ENCODE measurements at places on chromosomes 5 and 9.

- DNase-seq, result no peak
Measured at GRCh38 chr5:85132269-85132668, 747.6 kb upstream of the EDIL3 start.

GRCh38 chr5:116454417-116454927 is 120.2 kb downstream of the SEMA6A start:
- no peak for DNase-seq

DNA sequence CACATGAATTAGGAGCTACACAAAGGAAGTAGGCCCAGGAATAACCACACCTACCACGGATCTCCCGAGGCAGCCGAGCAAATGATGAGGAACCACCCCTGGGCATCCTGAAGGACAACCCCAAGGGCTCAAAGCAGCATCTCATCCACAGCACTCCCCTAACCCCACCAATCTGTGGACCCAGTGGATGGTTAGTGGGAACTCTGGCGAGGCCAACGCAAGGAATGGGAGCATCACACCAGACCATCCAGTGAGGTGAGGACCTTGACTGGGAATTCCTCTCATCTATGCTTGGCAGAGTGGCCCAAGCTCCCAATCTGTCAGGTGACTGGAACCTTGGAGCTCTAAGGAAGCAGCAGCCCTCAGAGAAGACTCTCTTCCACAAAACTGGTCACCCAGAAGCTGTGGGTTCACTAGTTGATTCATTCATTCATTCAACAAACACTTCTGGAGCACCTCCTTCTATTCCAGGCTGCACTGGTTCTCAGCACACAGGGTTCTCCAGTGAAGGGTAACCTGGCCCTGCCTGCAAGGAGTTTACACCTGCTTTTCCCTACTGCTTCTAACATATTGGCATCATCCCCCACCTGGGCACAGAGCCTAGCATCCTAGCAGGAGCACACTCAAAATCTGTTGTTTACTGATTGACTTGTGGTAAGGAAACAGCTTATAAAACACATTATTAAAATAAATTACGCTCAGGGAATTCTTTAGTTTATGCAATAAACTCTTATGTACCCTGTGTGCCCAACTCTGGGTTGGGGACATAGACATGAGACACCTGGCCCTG is 4.9 kb downstream of the ACSL6 start:
- no peak for DNase-seq

DNA sequence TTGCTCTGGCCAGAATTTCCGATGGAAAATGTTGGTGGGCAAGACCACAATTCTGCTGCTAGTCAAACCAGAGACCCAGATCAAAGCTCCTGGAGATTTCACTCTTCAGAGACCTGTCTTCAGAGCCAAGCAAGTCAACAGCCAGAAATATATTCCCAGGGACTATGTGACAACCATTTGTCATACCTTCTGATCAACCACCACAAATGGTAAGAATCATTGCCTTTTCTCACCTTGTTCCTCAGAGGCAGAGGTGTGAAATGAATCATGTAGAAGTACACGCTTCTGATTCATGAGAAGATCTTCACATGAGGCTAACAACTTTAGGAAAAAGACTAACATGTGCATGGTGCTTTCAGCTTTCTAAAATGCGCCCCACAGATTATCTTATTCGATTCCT is 53.5 kb downstream of the SUSD1 start:
- DNase-seq, result no peak

DNA sequence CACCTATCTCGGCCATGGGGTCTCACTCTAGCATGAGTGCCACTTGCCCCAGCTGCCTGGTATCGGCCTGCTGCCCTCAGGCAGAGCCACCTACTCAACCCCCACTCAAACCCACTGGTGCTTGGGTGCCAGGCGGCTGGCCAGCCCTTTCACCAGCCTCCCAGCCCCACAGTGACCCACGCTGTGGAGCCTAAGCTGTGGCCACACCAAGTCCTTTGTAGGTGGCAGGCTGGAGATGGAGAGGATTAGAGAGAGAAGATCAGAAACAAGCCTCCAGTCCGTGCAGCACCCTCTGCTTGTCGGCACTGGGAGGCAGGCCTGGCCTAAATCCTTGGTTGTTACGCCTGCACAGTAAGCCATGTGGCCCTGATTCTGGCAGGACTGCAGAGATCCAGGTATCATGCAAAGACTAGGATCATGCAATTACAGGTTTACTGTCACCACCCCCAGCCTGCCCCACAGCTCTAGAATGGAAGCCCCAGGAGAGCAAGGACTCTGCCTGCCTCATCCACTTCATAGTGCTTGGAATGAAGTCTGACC is 171.7 kb downstream of the COL23A1 start:
- no peak for DNase-seq

- DNase-seq, result no peak
Measured at GRCh38 chr9:120862452-120862851, 14.5 kb downstream of the PHF19 start.

- DNase-seq, result no peak
Measured at GRCh38 chr5:133936651-133937015, 31.8 kb downstream of the C5orf15 start.

GRCh38 chr5:150393096-150393645 is 19.5 kb downstream of the CD74 start:
- no peak for DNase-seq
